ENCODE measurements at places on chromosomes 6 and 20.

DNA sequence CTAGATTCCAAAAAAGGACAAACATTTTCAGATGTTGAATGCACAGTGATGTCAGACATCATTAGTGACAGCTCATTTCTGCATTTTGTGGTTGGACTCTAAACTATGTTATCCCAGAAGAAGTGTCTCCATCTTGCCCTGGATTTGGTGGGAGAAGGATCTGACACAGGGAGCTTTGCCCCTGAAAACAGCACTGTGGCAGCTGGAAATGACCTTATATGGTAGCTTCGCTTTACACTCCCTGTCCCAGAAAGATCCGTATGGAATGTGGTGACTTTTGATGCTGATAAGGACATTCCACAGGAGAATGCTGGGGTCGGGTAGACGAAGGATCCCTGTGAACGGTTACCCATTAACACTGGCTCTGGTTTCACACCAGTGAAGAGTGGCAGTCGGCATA, 87.2 kb upstream of the EDN1 start:
- DNase-seq, result no peak

DNA sequence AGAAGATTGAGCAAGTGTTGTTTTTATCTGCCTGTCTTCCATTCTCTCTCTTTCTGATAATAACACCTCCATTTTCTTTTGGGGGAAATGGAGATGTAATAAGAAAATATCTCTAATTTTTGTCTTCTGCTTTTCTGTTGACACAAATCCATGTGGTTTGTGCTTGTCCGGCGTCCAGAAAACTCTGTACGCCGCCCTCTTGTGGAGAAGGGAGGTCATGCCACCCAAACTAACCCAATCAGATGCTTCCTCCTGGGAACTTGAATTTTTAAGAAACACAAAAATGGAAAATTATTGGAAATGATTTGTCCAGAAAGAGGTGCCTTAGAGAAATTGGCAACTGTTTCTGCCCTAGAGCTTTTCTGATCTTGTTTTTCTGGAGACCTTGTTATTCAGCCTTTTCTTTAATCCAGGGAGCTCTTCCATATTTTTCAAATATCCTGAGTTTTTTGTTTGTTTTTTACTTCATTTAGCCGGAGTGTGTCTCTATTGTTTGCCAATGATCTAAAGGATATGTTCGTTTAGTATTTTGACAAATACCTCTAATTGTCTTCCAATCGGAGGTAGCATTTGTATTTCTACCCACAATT, 17.8 kb upstream of the FNDC1 start:
- no peak for DNase-seq

DNA sequence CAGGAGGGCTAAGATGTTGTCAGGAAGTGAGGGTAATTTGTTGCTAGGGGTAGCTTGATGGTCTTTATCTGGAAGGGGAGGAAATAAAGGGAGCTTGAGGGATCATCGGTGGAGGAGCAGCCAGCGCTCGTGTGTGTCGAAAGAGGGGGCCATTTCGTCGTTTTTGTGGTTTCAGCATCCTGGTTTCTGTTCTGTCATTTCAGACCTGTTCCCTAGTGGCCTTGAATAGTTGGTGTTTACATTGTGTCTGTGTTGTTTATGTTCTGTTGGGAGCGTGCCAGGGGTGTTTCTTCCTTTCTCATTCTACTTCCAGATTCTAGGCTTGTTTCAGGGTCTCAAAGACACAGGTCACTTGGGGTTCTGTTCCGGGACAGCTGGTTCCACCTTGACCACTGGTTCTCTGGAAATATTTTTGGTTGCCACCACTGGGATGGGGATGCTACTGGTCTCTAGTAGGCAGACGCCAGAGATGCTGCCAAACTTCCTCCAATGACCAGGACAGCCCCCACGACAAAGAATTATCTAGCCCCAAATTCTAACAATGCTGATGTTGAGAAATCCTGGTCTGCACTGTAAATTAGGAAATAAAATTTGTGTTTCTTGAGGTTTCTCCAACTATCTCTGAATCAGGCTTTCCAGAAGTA, 113.9 kb upstream of the NAA20 start:
- no peak for DNase-seq

DNA sequence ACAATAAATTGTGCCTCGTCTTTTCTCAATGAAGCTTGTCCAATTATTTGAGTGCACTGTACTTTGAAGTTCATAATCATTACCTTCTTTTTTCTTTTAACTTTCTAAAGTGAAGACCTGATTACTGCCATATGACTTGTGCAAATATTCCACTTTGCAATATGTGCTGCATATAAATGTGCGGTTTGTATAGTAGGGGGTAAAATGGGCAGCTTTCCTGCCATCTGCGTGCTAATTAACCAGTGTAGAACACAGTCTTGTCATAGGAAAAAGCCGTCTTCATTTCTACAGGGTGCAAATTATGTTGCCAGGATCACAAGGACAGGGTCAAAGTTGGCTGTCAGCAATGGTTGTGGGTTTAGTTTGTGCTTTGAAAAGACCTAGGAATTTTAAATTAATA, 397.0 kb downstream of the NKAIN2 start:
- no peak for DNase-seq

GRCh38 chr6:78999737-79000136, 78.3 kb downstream of the PHIP start:
- DNase-seq, result no peak

GRCh38 chr20:12531626-12532025, 477.1 kb upstream of the SPTLC3 start:
- no peak for DNase-seq

DNA sequence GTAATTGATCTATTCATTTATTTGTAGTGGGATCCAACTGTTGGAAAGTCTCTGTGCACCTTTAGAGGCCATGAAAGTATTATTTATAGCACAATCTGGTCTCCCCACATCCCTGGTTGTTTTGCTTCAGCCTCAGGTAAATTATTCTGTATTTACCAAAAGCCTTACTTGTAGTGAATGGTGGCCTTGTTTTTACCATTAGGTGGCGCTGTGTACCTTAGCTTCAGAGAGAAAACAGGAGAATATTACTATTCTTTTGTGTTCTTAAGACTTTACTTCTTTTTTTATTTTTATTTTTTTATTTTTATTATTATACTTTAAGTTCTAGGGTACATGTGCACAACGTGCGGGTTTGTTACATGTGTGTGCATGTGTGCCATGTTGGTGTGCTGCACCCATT, 23.7 kb downstream of the PEX7 start:
- no peak for DNase-seq

GRCh38 chr20:50540620-50541605, 30.7 kb downstream of the PTPN1 start:
- no peak for DNase-seq

- DNase-seq, result no peak
These were observed 2.1 kb downstream of the GFOD1 start for GRCh38 chr6:13485303-13485702.

DNA sequence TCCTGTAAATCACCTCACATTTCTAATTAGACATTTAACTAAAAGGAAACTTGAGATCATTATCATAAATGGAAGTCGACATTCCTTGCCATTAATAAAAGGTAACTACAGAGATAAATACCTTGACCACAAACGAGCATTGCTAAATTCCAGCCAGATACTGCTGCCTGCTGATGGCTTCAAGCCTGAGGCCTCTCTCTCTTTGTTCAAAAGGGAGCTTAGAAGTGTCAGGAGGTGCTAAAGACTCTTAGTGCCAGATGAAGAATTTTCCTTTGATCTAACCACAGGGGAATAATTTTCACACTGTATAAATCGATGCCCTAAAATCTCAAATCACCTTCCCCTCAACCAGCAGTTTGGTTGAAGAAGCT, 248.2 kb upstream of the PMEPA1 start:
- DNase-seq, result no peak

DNA sequence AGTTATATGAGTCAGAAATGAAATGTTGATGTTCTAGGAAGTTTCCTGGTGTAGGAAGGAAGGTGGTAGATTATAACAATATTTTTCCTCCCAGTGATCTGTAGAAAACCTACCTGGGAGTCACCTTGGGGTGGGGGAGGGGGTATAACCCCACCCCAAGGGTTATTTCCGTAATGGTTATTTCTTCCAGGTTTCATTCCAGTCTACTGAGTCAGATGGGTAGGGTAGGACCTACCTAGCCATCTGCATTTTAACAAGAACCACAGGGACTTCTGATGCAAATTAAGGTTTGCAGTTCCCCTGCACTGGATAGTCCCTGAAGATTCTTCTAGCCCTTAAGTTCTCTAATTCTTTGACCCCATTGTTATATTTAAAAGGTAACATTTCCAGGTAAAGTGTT, 88.9 kb downstream of the ARMC2 start:
- no peak for DNase-seq

GRCh38 chr6:135310291-135310690, 129.2 kb downstream of the MYB start:
- DNase-seq, result no peak

DNA sequence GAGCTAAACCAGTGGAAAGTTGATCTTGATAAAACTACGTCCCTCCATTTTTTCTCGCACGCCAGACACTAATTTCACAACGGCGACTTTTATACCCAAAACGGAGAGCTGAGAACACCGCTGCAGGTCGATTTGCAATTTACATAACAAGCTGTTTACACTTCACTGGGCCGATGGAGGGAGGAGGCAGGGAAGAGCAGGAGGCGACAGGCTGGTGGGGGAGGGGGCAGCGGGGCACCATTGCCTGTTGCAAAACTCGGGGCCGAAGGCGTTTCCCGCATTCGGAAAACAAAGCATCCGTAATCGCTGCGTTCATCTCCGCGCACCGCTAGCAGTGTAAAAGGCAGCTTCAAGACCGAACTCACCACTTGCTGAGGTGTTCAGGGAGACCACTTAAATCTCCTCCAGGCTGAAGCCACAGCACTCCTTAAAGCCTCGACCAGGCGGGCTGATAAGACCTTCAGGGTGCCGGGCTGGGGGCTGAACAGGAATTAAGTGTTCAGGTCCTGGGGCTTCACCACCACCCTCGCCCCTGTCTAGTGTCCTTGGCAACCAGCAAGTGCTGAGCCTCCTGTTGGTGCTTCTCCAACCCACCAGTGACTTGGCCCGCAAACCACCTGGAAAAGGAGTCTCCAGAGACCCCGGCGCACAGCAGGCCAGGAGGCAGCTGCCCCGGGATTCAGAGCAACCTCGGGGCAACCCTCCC, 2.0 kb upstream of the FOXC1 start:
- DNase-seq, result no peak

- no peak for DNase-seq
These were observed 414.5 kb upstream of the HSF2 start for GRCh38 chr6:121984956-121985355.

DNA sequence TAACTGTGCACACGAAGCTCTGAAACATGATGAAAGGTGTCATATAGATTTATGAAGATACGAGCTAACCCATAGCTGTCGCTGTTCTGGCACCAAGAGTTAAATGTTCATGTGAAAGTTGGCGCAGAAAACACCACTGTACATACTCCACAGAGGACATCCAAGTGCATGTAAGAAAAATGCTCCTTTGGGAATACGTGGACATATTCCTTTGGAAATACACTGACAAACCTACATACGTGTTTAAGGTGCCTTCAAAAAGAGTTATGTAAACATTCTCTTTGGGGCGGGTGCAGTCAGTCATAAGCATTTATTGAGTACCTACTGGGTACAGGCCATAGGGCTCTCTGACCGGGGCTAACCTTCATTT, 723 bp upstream of the ARID1B start:
- DNase-seq, result no peak

DNA sequence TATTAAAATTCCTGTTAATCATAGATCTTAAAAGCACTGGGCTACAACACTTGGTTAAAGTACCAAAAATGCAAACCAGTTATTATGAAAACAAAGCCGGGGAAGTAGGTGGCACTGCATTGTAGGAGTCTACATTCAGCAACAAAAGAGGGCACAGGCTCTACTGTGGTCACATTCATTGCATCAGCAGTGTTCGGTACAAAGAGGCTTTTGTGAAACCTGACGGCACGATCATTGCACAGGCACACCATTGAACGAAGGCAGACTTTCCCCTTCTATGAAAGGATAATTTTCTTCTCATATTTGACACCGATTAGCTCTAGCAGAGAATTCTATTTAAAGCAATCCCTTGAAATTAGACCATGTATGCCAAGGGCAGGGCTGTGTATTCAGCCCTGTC, 44.6 kb upstream of the AGPAT4 start:
- no peak for DNase-seq

- DNase-seq, result no peak
These were observed 445.2 kb downstream of the EPM2A start for GRCh38 chr6:145290122-145290521.

GRCh38 chr20:41654292-41654691, 36.1 kb upstream of the CHD6 start:
- DNase-seq, result no peak

GRCh38 chr6:80435457-80435856, 329.0 kb downstream of the BCKDHB start:
- no peak for DNase-seq

GRCh38 chr6:56708810-56709597, 66.3 kb upstream of the DST start:
- no peak for DNase-seq

DNA sequence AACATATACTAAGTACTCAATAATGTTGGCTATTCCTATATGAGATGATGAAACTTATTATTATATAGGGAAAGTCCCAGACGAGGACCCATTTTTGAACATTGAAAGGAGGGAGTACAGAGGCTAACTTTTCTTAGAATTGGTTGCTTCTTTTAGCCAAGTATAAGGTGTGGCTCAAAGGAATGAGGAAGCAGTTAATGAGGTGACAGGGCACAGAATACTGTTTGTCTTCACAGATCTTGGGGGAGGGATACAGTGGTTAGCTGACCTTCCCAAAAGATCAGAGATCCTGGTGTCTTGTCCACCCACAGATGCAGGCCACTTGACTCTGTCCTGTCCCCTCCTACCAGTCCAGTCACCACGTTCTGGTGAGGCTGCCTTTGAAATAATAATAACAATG, 67.8 kb upstream of the EPB41L1 start:
- DNase-seq, result no peak
